GM19239 (cell line): ENCODE measurements at places on chromosomes 5 and 9.

DNA sequence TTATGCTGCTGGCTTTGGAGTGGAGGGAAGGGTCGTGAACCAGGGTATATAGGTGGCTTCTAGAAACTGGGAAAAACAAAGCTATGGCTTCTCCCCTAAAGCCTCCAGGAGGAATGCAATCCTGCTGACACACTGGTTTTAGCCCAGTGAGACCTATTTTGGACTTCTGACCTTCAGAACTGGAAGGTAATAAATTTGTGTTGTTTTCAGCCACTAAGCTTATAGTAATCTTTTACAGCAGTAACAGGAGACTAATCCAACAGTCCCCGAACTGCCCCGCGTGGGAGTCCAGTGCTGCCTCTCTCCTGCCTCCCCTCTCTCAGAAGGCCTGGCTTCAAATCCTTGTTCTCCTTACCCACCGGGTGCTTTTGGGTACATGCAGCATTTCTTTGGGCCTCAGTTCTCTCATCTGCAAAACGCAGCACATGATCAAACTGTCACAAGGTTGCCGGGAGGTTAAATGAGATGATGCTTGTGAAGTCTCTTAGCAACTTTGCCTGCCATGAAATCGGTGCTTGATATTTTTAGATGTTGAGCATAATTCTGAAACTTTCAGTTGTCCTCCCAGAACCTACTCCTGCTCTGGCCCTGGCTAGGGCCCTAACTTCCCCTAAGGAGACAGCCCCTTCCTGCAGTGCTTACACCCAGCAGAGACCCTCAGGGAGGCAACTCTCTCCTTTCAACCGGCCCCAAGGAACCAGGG is 127.3 kb upstream of the BOD1 start:
- DNase-seq, result peak; percentile 31

DNA sequence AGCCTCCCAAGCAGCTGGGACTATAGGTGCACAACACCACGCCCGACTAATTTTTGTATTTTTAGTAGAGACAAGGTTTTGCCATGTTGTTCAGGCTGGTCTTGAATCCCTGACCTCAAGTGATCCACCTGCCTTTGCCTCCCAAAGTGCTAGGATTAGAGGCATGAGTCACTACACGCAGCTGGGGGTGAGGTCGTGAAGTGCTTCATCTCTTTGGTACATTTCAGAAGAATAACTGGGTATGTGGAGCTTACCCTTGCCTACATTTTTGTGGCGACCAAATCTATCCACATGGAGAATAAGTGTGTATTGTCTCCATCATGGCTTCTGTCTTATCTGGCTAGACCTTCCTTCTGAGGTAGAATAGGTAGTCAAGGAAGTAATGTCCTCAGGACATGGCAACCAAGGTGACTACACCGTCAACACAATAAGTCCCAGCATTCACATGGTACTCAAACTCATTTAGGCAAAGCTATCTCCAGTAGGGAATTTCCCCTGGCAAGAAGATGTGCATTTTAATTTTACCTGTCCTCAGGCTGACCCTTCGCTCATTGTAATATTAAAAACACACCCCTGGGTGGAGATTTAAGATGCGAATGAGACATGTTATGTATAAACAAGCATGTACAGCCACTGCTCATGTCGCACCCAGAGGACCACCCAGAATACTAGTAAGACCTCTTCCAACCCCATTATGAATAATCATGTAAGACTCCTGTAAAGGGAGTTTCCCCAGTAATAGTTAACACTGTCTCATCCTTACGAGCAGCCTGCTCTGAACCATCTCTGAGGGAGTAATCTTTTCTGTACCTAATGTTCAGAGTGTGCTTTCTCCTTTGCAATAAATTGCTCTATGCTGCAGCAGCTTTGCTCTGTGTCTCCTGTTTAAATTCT is 1173.2 kb downstream of the TAF11L14 start:
- no peak for DNase-seq

DNA sequence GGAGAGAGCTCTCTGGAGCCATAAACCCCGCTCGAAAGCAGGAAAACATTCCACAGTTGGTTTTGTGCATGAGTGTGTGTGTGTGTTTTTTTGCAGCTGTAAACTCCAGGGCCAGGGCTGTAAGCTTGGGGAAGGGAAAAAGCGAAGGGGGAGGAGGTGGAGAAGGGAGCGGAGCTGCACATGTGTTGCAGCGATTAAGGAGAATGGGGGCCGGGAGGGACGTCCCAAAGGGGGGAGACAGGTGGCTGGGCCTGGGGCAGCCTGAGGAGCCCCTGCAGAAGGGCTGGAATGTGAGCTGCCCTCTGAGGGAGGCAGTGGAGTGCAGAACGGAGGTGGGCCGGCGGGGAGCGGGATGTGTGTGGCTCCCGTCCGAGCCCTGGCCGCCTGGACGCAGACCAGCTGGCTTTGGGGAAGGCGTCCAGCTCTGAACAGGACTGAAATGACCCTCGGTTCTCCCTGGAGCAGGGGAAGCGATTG is 2.7 kb upstream of the MYMK start:
- DNase-seq, result no peak

DNA sequence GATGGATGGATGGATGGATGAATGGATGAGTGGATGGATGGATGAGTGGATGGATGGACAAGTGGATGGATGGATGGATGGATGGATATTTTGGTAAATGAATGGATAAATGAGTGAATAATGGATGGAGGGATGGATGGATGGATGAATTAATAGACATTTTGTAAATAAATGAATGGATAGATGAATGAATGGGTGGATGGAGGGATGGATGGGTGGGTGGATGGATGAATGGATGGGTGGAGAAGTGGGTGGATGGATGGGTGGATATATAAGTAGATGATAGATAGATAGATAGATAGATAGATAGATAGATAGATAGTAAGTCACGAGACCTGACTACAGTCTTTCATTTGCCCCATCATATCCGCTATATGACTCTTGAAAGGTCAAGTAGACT is 82.7 kb upstream of the OLFM1 start:
- no peak for DNase-seq

- no peak for DNase-seq
These were observed 59.8 kb downstream of the DAB2IP start for GRCh38 chr9:121711281-121711680.

- no peak for DNase-seq
These were observed 216.7 kb downstream of the CDH18 start for GRCh38 chr5:19771174-19771835.
